DMS79 (cell line): ENCODE measurements at places on chromosomes 2 and 18.

GRCh38 chr2:76749858-76750257 is 772.3 kb downstream of the LRRTM4 start:
- no peak for DNase-seq

DNA sequence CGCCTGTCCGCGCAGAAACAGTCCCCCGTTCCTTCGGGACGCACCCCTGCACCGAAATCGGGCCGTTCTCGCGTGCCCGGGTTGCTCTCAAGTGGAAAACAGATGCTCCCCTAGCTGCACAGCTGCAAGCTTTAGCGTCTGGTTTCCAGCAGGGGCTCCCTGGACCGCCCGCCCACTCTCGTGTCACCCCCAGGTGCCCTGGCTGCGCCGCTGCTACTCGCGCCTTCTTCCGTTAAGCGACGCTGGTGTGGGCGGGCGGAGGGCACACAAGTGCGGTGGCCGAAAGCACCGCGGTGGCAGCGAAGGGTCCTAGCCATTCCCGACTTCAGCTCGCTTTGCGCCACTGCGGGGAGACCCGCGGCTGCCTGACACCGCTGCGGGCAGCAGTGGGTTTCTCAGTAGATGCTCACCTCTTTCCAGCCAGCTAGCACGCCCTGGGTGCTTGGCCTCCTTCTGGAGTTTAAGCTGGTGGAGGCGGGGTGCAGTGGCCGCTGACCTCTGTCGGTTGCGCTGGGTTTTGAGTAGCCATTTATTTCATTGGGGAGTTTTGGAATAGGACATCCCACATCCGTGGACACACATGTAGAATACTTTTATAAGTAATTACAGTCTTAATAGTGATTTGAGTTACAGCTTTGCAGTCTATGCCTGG is 806 bp downstream of the ZNF407 start:
- peak; percentile 19 for DNase-seq

DNA sequence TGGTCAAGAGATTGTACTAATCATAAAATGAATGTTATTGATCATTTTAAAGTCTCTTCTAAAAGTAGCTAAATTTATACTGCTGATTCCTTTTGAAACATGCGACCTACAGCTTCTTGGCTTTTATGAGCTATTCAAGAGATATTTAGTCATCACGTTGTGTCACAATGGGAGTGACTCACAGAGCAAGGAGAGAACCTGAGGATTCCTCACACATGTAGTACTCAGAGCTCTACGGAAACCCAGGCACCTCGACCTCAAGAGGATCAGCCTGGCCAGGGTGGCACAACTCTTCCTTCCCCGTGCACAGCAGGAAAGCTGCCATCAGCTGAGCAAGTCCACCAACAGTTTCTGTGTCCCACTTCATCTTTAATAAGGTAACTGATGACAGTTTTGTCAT is at the start of gene DHRS9:
TSS of gene DHRS9 (plus strand) at position 223 of the 400 bp plus-strand sequence. CDS start 12,019 bp downstream, outside the sequence.
- DNase-seq, result no peak

DNA sequence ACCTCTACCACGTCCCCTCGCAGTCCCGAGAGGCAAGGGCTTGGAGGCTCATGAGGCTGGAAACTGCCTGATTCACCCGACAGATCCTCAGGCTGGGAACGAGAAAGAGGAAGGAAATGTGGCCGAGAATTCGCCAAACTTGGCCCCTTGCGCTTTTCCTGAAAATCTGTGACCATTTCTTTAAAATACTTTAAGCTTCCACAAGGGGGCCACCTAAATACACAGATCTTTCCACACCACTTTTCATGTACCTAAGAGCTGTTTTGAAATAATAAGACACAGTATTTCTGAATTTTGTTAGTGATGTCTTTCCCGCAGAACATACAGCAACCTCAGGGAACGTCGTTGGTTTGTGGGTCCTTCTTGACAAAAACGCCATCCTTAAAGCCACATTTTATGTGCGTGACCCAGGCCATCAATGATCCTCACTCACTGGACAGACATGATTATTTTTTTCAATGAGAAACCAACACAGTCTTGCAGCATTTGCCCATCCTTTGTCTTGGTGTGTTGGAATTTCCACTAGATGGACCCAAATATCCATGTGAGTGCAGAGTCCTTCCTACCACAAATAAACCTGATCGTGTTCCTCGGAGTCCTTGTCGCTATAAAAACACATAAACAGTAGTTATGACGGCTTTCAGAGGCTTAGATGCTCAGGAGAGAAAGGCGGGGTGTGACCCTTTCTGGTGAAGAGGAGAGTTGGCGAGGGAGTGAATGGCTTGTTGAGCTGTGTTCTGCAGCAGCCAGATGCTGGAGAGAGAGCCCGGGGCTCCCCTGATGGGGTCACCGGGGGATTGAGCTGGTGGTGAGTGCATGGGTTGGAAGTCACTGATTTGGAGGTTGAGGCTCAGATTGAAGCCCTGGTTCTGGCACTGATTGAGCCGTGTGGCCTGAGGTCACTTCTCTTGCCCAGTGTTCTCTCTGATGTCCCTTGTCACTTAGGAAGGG is 25.0 kb downstream of the DCDC2C start:
- DNase-seq, result no peak

GRCh38 chr2:174745142-174745541 is 19.1 kb downstream of the CHRNA1 start:
- no peak for DNase-seq
